Fibroblast of villous mesenchyme (primary cell): ENCODE measurements at places on chromosomes 6 and 20. TPM values are rescaled to one million over a fixed set of nuclear protein-coding genes. Genes with fewer than 3 reads are reported as not detected.

RWDD2A gene
- 4.2 and 4.3 TPM in 2 replicates for total RNA-seq

DNA sequence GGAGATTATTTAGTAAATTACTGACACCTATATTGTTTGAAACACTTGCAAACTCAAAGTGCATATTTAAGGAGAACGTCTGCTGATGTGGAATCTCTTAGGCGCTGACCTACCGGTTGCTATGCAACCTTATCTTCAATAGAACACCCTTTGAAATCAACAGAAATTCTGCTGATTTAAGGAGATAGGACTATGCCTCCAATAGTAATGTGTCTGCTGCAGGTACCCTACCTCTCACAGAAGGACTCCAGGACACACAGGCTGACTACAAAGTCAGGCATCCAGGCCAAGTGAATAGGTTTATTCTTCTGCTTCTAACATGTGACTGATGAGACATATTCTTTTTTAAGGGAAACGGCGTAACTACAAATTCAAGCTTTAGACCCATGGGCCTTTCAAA is 311.7 kb downstream of the CBLN4 start:
- no peak for DNase-seq

GRCh38 chr6:119027465-119027864 is 51.0 kb downstream of the FAM184A start:
- DNase-seq, result no peak

DNA sequence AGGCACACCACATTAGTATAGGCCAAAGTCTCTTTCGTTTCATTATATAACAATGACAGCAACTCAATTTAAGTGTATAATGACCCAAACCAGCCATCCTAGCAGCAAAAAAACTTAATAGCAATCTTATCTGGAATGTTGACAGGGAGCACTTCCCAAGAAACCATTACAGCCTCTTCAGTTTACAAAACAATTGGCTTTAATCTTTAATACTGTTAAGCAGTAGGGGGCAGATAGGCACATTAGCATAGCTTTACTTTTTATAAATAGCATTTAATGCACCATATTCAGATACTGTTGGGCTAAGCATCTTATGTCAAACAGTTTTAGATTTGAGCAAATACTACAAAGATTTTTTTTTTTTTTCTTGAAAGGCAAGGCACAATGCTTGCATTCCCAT is 193.3 kb upstream of the MAP3K7 start:
- no peak for DNase-seq

DNA sequence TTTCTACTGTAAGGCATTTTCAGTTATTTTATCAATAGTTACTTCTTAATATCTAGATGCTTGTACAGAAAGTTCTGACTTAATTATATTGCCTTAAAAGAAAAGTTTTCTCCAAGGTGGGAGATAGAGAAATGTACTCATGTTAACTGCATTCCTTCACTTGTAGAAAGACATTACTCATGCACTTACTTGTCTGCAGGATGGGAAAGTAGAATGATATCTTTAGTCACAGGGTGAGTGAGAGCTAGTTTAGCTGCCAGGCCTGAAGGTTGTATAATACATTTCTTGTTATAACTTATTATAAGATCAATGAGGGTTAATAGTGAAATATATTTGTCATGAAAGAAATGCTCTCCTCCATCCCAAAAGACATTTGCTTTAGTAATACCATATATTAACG is 92.1 kb downstream of the CRYBG1 start:
- DNase-seq, result no peak
